ENCODE measurements at places on chromosomes 11 and 22.

DNA sequence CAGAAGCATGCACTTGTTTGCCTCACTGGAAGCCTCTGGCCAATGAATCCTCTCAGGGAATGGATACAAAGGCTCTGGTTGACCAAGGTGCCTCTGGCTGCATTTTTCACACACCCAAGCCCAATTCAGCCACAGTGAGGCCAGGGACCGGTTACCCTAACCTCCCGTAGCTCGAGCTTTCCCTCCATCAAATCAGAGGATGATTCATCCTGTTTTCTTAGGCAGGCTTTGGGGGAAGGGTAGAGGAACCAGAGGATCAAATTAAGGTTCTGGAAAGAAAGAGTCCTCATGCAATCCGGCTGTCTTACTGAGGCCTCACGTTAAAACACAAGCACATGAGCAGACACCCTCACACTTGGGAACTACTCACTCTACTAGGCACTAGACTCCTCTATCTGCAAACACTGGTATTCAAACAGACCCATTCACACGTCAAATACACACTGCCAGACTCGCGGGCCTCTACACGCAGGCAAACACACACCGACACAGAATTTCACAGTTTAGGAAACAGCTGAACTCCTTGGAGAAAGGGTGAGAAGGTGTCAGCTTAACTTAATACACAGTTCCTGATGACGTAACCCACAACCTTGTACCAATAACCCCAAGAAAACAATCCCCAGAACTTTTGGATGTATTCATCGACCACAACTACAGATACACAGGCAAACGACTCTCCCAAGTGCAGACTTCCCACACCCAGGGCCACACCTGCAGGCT lies 12.4 kb downstream of the NRXN2 start:
- DNase-seq, result no peak

GRCh38 chr11:123585706-123586105 lies 68.7 kb downstream of the SCN3B start:
- no peak for DNase-seq

- no peak for DNase-seq
These were observed 15.8 kb downstream of the CD82 start for GRCh38 chr11:44581246-44581645.

- no peak for DNase-seq
These were observed 4.5 kb downstream of the TTC9C start for GRCh38 chr11:62732830-62733229.

GRCh38 chr11:76669901-76670484 lies 554 bp downstream of the LRRC32 start:
- DNase-seq, result no peak

GRCh38 chr11:30567120-30567519 lies 19.0 kb downstream of the MPPED2 start:
- DNase-seq, result no peak

DNA sequence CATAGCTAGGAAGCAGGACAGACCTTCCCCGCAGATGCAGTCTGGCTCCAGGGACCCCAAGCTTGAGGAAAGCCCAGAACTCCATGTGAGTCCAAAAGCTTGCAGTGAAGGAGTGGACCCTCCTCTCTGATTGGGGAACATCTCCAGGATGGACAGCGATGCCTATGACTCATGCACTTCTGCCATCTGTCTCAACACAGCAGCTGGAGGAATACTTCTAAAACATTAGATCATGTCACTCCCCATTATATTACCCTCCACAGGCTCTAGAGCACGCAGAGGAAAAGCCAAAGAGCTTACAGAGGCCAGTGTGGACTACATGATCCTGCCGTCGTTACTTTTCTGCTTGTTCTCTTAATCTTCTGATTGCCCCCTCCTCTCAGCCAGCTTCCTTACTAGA lies 605.7 kb downstream of the INSC start:
- DNase-seq, result peak; percentile 53

GRCh38 chr22:46262449-46263215 lies 511 bp downstream of the PKDREJ start:
- no peak for DNase-seq

- DNase-seq, result no peak
These were observed 24.1 kb upstream of the NXPE4 start for GRCh38 chr11:114619659-114620173.

DNA sequence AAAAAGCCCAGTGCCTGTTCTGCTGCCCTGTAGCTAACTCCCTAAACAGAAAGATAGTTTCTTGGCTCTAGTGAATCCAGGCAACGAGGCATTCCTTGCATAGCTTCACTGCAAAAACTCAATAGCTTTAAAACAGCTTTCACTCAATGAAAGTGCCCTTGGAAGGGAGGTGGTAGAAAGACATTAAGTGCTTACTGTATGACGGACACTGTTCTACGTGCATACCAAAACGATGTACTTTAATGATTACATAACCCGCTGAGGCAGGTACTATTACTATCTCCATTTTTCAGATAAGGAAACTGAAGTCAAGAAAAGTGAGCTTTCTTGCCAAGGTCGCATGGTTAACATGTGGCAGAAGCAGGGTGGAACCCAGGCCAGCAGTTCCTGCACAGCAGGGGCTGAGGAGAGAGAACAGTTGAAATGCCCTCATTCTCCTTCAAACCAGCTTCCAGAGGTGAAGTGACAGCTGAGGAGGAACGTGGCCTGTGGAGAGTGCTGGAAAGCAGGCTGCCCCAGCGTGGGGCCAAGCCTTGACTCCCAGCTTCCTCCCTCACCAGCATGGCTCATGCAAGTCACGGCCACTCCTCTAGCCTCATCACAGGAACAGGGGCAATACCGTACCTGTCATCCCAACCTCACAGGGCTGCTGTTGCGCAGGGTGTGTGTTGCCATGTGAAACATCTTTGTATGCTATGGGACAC lies 227.5 kb upstream of the NARS2 start:
- no peak for DNase-seq

DNA sequence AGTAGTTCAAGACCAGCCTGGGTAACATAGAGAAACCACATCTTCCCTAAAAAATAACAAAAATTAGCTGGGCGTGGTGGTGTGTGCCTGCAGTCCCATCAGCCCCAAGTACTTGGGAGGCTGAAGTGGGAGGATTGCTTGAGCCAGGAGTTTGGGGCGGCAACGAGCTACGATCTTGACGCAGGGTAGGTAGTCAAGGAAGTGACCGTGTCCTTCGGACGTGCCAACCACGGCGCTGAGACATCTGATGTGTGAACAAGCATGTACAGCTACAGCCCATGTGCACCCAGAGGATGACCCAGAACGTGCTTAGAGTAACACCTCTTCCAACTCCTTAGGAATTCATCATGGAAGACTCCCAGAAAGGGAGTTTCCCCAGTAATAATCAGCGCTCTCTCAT lies 21.4 kb downstream of the RGL4 start:
- no peak for DNase-seq

- DNase-seq, result no peak
These were observed 34.8 kb upstream of the TMEM135 start for GRCh38 chr11:87002918-87003317.

GRCh38 chr11:10478574-10479550 lies 23.8 kb downstream of the AMPD3 start:
- no peak for DNase-seq

- DNase-seq, result no peak
These were observed 709.4 kb upstream of the KIRREL3 start for GRCh38 chr11:127709960-127710359.

GRCh38 chr22:17930455-17931313 lies 93.7 kb downstream of the MICAL3 start:
- no peak for DNase-seq

- DNase-seq, result no peak
These were observed 848 bp upstream of the PTPRCAP start for GRCh38 chr11:67438158-67438902.

DNA sequence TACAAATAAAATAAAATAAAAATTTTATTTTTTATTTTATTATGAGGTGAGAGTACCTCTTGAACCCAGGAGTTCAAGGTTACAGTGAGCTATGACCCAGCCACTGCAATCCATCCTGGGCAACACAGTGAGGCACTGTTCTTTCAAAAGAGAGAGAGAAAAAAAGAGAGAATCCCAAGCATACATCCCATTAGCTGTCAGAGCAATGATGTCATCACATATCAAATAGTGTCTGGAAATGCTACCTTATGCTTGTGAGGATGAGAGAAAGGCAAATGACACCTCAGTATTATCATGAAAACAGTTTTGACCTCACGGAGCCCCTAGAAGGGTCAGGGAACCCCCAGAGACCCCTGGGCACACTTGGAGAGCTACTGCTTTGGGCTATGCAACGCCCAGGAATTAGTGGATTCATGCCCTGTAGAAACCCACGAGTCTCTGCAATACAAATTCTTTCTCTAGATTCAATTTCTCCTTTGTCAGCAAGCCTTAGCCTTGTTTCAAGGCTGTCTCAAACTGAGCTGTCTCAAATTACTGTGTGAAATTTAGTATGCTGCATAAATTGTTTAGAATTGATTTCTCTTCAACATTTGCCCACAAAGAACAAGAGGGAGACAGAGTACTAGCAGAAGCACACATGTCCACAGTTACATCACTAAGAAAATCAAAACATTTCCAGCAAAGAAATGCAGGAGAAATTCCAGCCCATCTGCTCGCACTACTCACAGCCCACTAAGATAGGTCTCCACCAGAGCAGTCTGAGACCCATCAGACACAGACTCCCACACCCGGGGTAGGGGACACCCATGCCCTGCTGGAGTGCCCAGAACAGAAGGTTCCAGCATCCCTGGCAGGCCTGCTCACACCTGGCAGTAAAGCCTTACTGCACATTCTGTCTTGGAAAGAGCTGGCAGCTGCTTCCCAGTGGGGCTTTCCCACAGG lies 18.1 kb downstream of the DGCR2 start:
- DNase-seq, result peak; percentile 9

DNA sequence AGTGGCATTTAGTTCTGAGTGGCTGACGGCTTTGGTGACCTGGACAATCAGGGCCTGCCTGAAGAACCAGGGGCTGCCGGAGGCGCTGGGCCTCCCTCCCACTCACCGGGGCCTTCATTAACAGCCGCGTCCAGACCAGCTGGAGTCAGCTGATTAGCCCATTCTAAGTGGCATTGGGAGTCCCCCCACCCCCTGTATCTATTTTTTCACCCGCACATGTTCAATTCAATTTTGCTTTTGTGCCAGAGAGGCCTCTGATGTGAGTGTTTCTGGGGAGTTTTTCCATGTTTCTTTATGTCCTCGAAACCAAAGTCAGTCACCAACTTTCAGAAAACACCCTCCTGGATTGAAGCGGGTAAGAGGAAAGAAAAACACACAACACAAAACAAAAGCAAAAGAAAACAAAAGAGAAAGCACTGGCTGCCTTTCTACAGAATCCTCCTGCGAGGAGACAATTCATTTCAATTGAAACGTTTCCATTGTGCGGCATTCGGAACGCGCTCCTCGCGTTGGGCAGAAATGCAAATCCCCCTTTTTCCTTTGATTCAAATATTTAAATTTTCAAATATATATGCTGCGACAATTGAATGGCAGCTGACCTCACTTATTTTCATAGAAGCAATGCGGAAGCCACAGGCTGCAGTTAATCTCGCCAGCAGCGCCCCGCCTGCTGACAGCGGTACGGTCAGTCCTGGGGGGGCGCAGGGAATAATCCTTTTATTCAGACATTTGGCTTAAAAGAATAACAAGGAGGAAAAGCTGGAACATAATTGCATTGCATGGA lies 17.7 kb downstream of the CDKN1C start:
- DNase-seq, result no peak

DNA sequence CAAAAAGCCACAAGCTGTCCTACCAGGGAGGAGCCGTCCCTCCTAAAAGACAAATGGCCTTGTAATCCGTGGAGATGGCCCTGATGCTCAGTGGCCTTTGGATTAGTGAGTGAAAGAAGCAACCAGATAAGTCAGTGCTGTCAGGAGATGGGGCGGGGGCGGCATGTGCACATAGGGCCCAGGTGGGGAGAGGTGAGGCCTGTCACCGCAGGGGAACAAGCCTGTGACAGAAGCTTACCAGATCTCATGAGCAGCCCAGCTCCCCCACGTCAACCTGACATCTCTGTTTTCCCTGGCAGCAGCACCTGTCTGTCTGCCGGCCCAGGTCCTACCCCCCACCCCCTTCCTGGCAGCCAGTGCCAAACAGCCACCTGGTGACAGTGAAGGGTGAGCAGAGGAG lies 162.6 kb downstream of the BUD13 start:
- DNase-seq, result no peak

- peak; percentile 87 for DNase-seq
These were observed 106.4 kb upstream of the SESN3 start for GRCh38 chr11:95337175-95337957.

DNA sequence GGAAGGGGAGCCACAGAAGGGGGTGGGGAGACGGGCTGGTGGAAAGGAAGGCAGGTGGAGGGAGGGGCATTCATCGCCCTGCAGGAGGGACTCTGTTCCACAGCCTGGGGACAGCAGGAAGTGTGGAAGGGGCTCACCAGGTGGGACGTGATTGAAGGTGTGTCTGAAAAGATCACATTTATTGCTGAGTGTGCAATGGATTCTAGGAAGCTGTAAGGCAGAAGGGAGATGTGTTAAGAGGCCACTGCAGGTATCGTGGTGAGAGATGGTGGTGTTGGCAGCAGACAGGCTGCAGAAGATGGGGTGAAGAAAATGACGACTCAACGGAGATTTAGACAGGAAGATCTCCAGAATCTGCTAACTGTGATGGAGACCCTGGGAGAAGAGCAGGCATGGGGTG lies 537.4 kb downstream of the MN1 start:
- no peak for DNase-seq

- DNase-seq, result no peak
These were observed 4.1 kb upstream of the SAC3D1 start for GRCh38 chr11:65036931-65037330.

DNA sequence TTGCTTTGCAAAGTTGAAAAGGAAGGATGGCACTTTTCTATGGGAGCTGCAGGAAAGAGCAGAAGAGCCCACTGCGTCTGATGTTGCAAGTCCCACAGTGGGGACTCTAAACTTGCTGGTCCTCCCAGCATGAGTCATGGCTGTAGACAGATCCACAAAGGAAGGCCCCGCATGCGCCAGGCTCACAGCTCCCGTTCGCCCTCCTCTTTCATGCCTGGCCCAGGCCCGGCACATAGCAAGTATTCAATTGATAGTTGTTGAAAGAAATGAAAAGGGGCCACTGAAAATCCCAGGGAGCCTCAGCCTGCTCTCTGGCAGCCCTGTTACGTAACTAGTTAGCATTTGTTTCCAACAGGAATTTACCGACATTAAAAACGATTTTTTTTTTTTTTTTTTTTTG lies 18.9 kb downstream of the AP1B1 start:
- no peak for DNase-seq

- DNase-seq, result no peak
These were observed 417.8 kb upstream of the CADM1 start for GRCh38 chr11:115921986-115922385.

GRCh38 chr11:105004021-105004420 lies 18.9 kb downstream of the CASP5 start:
- no peak for DNase-seq

GRCh38 chr11:10304495-10305261 lies at the start of gene ADM:
Gene ADM (plus strand): TSS chr11:10305073. CDS start chr11:10305701, 628 bp downstream.
- DNase-seq, result peak; percentile 31

All from DMS 273 treated with DMSO at 0.1 percent for 48 hours (cell line).